Fibroblast of skin of right biceps (primary cell): ENCODE measurements at places on chromosomes 2 and 18.

GRCh38 chr18:12159446-12159845 is 65.8 kb downstream of the ANKRD62 start:
- DNase-seq: peak; percentile 20

GRCh38 chr2:121776885-121777698 is 21.6 kb downstream of the TSN start:
- peak; percentile 12 for DNase-seq

GRCh38 chr2:217166241-217166850 is 306.5 kb upstream of the TNP1 start:
- peak; percentile 40 for DNase-seq

DNA sequence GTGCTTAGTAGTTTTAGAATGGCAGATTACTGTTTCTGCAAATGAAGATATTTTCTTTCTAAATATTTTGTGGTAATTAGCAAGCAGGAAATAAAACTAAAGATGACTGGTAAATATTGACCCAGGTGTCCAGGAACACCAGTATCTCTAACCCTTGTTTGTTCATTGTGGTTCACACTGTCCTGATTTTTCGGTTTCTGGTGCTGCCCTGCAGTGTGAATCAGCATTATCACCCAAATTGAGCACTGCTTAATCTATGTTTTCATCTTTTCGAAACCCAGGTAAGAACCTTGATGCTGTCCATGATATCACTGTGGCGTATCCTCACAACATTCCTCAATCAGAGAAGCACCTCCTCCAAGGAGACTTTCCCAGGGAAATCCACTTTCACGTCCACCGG is 167.4 kb downstream of the CAPN13 start:
- DNase-seq: no peak

- DNase-seq: no peak
Observed at GRCh38 chr2:15316370-15316814, 244.7 kb downstream of the NBAS start.

- DNase-seq: no peak
Observed at GRCh38 chr2:218260166-218260565, 649 bp upstream of the GPBAR1 start.

DNA sequence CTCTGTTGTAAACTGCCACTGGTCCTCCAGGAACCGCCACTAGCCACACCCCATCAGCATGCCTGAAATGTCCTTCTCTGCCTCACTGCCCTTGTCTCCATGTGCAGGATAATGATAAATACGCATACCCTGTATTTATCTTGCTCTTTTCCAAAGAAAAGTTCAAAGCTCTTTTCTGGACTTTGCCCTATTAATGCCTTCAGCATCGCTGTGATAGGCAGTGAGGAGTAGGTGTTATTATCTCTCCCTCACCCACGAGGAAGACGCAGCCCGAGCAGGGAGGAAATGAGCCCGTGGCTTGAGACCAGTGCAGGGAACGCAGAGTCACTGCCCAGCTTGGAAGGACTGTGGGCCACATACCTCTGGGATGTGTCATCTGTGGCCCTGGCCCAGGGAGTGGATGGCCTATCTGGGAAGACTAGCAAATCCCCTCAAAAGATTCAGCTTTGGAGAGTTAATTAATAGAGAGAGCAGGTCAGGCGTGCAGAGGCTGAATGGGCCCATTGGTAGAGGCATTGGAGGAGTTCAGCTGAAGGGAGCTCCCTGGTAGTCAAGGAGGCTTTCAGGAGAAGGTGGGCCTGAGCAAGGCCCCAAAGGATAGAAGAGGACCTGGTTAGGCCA is 39.5 kb upstream of the MCFD2 start:
- peak; percentile 92 for DNase-seq

GRCh38 chr2:67725731-67726130 is 328.6 kb downstream of the ETAA1 start:
- no peak for DNase-seq

- peak; percentile 8 for DNase-seq
Observed at GRCh38 chr2:142136571-142136970, 5.8 kb upstream of the LRP1B start.

GRCh38 chr2:210399440-210400041 is 77.0 kb downstream of the LANCL1 start:
- DNase-seq: no peak

DNA sequence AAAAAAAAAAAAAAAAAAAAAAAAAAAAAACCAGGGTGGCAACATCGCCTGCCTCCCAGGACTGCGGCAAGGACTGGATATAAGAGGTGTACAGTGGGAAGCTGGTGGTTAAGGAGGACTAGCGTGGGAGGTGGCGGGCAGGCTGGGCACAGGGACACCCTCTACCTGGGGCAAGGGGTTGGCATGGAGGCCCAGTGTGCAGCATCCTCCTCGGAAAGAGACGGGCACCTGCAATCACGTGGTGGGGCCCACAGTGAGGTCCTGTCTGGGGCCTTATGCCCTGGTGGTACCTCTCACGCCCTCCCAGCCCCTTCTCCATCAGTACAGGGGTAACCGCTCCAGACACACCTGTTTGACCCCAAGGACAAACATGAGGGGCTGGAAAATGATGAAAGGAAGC is 27.9 kb downstream of the PXDN start:
- no peak for DNase-seq

GRCh38 chr18:36376361-36376760 is 78.8 kb downstream of the FHOD3 start:
- peak; percentile 54 for DNase-seq

GRCh38 chr2:239689410-239689809 is 288.6 kb upstream of the HDAC4 start:
- DNase-seq: no peak

DNA sequence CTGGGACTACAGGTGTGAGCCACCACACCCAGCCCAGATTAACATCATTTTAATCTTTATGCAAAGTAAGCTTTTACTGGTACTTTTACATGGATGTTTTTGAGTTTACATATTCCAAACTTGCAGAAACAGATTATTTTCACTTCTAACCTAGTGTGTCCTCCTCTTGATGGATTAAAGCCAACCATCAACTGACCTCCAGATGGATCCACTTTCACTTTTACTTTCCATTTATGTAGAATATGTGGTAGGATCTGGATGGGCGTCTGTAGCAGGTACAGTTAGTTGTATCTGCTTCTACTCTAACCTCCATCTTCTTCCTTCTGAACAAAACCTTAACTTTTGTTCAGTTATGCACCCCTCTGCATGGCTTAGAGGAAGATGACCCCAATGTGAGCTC is 264.1 kb downstream of the CDH20 start:
- no peak for DNase-seq

DNA sequence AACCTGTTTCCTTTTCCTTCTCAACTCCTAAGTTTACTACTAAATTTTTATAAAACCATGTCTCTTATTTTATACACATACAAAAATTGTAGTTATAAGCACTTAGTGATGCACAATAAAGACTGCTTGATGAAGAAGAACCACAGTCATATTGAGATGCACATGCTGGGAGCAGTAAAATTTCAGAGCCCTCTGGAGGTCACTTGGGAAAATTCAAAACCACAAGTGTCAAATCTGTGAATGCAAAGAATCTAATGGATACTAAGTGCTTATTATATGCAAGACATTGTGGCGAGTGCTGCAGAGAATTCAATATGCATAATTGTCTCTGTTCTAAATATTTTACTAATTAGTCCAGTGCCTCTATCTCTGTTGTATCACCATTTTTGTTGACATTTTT is 180.5 kb downstream of the VWC2L start:
- no peak for DNase-seq

DNA sequence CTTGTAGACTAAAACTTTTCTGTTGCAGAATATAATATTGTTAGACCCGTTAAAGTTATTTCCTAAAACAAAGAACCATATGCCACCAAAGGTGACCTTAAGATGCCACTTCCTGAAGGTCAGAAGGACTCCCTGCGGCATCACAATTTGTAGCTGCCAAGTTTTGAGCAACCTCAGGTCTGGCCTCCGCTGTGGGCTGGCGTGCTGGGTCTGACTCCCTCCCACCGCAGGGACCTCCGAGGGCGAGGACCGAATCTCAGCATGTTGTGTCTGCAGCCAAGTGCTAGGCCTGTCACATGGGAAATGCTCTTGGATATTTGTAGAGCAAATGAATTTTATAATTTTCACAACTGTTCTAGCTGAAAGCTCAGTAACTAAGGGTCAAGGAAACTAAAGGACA is 285.9 kb downstream of the NDUFA10 start:
- DNase-seq: no peak

- peak; percentile 76 for DNase-seq
Observed at GRCh38 chr2:160207804-160208654, 8.0 kb upstream of the ITGB6 start.

- DNase-seq: no peak
Observed at GRCh38 chr2:224780106-224780505, 63.9 kb upstream of the CCDC195 start.

DNA sequence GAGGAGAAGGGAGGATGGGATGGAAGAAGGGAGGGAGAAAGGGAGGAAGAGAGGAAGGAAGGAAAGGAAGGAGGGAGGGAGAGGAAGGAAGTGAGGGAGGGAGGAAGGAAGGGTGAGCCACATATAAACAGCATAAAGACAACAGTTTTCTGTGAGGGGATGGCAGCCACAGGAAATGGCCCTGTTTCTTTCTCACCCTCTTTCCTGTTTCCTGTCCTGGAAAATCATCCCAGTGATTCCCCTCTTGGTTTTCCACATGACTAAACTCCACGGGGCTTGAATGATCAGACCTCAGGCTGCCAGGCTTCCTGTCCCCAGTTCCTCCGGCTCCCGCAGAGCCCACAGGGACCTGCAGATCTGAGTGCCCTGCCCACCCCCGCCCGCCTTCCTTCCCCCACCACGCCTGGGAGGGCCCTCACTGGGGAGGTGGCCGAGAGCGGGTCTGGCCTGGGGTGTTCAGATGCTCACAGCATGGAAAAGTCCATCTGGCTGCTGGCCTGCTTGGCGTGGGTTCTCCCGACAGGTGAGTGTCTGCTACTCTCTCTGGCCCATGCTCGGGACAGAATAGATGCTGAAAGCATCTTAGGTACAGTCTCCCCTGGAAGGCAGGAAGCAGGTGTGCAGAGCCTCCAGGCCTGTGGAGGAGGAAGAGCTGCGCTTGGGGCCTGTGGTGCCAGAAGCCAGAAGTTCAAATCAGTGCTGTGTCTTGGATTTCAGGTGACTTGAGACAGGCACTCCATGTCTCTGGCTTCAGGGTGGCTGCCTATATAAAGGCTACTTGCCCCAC is at the start of gene SIGLEC15:
Gene SIGLEC15 (plus strand): TSS at position 418 of the 787 bp plus-strand sequence. CDS start 54 bp downstream, at position 472.
- DNase-seq: peak; percentile 41

DNA sequence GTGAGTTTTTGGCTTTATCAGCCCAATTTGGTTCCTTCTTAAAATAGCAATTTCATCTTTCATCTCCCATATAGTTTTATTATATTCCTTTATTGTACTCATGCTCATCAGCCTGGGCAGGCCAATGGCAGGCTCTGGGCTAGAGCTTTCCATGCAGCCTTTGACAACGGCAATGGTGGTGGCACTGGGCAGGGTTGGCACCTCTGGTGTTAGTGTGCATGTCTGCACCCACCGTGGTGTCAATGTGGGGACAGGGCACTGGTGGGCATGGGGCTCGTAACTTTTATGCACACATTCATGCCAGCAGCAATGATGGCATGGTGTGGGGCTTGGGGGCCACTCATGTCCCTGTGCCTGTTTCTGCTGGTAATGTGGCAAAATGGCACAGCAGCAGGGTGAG is 1305.4 kb downstream of the DSC3 start:
- DNase-seq: no peak

DNA sequence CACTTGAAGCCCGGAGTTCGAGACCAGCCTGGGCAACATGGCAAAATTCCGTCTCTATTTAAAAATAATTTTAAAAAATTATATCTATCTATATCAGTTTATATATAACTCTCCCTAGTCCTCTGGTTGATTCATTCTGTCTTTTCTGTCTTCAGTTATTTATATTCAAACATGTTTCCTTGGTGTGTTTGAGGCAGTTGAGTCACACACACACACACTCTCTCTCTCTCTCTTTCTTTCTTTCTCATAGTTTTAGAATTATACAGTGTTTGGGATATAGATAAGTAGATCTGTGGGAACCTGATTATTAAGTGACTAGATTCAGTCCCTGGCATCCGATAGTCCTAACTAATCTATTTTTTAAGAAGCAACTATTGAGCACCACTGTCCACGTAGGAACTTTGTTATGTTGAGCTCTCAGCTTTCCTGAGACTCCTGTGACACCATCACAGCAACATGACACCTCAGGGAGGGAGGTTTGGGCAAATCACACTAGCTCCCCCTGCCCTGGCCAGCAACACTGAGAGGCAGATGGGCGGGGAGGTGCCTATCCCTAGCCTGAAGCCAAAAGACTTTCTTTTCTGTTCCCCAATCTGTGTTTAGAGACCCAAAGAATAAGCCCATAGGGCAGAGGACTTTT is 482.7 kb downstream of the DLGAP1 start:
- DNase-seq: peak; percentile 42

GRCh38 chr2:174729797-174730697 is 34.2 kb downstream of the CHRNA1 start:
- no peak for DNase-seq
